ENCODE measurements at places on chromosomes 4 and X. TPM values are rescaled to one million over a fixed set of nuclear protein-coding genes. Genes with fewer than 3 reads are reported as not detected.

Gene SLC25A53
- total RNA-seq, result 9.0 TPM

Gene FGFR3
- total RNA-seq, result 0.51 TPM

Gene CT83
- not detected for total RNA-seq

Gene RHOXF1
- total RNA-seq, result not detected

Gene DGAT2L6
- not detected for total RNA-seq

Gene GK
- total RNA-seq, result 0.15 TPM

DNA sequence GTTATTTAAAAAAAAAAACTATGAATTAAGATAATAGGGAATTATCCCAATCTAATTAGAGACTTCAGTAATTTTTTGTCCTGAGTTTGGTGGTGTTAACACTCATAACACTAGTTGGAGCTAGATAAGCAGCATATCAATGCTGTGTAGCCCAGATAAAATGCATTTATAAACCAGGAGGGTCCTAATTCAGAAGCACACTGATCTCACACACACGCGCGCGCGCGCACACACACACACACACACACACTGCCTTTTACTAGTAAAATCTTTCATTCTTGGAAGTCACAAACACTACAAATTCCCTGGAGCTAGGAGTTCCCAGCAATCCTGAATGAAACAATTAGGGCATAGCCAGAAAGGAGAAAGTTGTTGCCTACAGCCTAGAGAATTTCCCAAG lies 3.2 kb downstream of the UNC5C start:
- no peak for DNase-seq

DNA sequence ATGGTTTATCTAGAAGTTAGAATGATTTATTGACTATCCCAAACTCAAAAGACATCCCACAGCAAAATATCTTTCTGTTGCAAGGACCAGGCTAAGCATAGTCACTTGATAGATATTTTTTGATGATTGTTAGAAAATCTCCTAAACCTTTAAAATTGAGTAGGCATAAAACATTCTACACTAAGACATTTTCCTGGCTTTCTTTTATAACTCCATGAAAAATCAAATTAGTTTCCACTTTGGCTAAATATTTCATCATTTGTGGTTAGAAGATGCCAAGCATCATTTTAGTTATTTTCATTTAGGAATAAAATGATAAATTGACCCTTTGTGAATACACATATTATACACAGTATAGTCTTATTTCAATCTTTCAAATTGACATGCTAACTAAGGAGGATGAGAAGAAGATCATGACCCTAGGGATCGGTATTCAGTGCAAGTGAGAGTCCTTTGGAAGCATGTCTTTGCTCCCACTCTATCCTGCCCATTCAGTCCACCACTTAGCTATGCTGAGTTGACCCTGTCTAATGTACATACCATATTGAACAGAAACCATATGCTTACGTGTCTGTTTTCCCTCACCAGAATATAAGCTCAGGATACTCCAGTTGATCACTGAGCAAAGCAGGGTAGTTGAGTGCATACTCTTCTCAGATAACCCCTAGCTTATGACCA lies 136.6 kb upstream of the OTUD4 start:
- DNase-seq, result no peak

- no peak for DNase-seq
These were observed 145.2 kb downstream of the PDHA2 start for GRCh38 chr4:95985051-95985450.

DNA sequence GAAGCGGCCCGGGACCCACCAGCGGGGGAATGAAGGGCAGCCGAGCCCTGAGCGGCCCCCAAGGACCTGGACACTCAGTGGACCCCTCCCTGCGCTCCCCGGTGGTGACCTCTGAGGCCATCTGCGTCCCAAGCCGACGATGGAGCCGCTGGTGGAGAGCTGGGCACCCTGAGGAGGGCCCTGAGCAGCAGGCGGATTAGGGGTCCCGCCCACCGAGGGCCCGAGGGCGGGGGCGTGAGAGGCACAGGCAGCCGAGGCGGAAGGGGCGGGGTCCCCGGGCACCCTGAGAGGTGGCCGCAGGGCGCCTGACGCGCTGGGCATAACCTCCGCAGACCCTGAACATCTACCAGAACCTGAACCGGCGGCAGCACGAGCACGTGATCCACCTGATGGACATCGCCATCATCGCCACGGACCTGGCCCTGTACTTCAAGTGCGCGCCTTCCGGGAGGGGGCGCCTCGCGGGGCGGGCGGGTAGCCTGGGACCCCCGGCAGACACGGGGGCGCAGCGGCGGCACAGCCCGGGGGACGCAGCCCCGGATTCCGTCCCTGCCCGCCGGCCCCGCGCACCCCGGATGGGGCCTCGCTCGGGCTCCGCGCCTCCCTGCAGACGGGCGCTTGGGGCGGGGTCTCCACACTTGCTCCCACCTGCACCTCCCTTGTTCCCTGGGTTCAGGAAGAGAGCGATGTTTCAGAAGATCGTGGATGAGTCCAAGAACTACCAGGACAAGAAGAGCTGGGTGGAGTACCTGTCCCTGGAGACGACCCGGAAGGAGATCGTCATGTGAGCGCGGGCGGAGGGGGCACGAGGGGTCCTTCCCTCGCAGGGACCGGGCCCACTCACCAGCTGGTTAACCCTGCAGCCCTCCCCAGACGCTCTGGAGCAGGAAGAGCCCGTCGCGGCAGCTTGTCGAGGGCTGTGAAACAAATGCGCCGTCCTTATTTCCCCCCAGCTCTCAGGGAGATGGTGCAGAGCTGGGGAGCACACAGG lies 10.3 kb downstream of the ATP5ME start:
- DNase-seq, result peak; percentile 7

DNA sequence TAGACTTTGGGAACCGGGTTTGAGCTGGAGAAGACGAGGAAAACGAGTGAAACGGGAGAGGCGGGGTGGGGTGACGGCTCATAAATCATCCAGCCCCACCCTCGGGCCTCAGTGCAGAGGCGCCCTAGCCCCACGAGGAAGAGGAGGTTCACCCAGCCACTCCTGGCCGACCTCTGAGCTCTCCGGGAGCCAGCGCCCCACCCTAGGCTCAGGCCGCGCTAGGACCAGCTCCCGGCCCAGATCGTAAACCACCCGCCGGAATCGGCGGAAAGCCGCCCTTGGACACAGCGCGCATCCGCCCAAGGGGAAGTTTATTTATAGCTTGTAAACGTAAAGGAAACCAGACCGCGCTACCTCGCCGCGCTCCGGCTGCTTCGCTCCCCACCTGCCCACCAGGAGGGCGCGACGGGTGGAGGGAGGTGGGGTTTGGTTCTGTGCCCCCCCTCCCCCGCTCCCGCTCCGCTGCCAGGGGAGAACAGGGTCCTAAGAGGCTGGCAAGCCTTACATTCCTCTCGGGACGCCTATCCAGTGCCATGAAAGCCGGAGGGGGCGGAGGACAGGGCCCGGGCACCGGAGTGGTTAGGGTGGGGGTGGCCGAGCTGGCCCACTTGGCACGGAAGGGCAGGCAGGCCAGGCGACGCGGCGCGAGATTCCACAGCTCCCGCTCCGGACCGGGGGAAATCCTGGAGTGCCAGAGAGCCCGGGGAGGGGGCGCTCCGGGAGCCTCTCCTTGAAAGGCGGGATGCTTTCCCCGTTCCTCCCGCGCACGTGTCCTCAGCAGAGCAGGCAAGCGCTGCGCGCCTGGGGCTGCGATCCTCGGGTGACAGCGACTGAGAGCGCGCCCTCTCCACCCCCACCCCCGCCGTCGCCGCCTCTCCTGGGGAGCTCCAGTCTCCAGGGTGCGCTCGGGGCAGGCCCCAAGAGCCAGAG lies 84.2 kb downstream of the BCOR start:
- peak; percentile 49 for DNase-seq

DNA sequence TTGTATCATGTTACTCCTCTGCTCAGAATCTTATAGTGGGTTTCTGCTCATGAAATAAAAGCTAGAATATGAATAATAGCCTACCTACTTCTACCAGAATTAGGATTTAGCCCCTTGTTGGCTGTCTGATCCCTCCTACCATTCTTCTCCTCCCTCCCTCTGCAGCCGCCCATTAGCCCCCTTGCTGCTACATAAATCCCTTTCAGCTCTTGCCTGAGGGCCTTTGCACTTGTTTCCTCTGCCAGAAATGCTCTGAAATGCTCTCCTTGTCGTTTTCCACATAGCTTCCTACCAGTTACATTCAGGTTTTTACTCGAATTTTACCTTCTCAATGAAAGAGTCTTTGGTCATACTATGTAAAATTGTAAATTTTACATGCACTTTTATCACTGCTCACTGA lies 159.2 kb downstream of the ADGRL3 start:
- DNase-seq, result no peak

GRCh38 chr4:169841776-169842175 lies 84.0 kb upstream of the HPF1 start:
- no peak for DNase-seq

DNA sequence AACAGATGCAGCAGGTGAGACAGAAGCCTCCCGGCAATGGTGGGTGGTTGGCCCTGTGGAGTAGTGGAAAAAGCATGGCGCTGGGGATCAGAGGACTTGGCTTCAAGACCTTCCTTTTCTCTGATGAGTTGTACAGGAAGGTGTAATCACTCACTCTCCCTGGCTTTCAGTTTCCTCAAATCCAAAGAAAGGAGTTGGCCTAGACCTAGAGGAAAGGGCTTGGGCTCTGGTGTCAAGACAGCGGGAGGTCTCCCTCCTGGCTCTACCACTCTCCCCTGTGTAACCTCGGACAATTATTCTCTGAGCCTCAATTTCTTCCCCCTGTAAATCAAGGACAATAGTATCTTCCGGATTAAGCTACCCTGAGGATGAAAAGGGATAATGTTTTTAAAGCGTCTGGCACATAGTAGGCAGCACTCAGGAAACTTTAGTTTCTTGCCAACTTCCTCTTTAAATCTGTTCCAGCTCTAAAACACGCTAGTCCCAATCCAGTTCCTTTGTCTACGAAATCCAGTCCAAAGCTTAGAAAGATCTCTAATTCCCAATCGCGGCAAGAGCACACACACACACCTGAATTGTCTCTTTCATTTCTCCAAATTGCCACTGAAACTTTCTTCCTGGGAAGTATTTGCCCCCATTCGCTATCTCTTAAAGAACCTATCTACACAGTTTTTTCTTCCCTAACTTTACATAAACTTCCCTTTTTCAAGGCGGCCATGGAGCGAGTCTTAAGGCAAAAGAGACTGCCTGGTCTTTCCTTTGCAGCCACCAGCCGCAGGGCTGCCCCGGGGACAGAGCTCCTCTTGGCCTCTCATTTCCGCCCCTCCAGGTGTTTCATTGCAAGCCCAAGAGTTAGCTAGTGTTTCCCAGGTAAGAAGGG lies 29.9 kb upstream of the GPC4 start:
- no peak for DNase-seq

- no peak for DNase-seq
These were observed 10.7 kb downstream of the CLNK start for GRCh38 chr4:10673817-10674369.

DNA sequence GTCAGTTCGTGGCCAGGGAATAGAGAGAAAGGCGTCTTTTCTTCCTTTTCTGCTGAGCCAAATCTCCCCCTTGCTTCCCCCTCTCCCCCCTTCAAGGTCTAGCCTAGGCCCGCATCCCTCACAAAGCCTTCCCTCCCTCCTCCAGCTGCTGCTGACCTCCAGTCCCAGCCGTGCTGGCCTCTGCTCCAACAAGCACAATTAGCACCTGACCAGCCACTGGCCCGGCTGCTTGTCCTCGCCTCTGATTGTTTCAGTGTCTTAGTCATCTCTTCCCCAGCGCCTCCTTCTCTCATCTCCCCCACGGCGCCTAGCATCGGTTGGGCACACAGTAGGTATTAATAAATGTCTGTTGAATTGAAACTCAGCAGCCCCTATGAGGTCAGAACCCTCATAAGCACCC lies 4.2 kb downstream of the ELF4 start:
- DNase-seq, result no peak

DNA sequence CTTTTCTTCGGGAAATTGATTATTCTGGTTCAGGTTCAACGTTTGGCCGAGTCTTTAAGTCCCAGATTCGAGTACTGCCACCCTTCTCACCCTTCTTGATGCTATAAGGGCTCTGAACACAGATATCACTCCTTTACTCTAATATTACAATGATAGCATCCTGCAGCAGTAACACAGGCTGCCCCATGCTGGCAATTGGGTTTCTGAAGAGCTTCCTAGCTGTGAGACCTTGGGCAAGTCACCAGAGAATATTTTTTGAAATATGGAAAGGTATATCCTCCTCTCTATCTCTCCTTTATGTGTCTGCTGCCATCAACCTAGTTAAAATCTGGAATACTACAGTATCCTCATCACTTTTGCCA lies 297 bp upstream of the MTMR8 start:
- DNase-seq, result no peak

GRCh38 chrX:154411981-154412340 lies 622 bp downstream of the TAFAZZIN start:
- peak; percentile 62 for DNase-seq

DNA sequence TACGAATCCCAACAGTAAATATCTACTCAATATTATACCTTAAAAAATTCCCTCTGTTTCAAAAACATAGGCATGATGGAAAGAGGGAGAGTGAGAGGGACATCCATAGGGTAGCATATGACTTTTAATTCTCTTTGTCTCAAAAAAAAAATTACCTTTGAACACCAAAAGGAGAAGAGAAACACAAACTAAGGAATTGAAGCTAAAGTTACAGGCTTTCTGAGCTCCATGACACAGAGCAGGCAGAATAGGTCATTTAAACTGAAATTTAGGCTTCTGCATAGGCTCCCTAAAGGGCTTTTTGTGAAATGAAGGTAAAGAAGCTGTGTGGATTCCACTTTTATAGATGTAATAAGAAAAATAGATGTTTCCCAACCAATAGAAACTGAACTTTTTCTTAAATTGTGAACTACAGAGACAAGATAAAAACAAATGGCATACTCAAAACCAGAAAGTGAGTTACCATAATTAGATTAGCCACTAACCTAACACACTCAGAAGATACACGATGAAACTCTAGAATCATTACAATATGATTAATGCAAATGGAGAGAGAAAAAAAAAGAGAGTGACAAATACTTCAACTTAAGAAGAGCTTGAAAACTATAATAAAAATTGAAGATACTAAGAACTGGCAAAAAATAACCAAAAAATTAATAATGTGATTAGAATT lies 584.6 kb downstream of the GABRG1 start:
- DNase-seq, result no peak

GRCh38 chr4:183966371-183966770 lies 61.3 kb downstream of the STOX2 start:
- no peak for DNase-seq

GRCh38 chr4:189547559-189547958 lies 393.1 kb upstream of the FRG1 start:
- no peak for DNase-seq

DNA sequence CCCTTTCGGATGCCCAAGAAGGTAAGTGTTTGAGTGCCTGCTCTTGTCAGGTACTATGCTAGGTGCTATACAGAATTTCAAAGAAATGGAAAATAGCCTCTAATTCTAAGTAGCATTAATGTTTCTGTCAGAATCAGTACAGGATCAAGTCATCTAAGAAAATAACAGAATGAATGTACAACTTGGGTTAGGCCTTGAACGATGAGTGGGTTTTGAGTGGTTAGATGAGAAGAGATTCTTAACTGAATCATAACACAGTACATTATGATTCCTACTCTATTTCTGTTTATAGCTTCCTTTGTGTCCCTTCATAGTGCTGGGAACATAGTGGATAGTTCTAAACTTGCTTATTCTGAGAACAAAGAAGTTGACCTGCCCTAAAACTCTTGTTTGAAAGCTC lies 253.9 kb downstream of the GLUD2 start:
- no peak for DNase-seq
